ENCODE measurements at places on chromosomes 3 and 15.

GRCh38 chr15:87528873-87529272 lies 727.7 kb downstream of the NTRK3 start:
- no peak for DNase-seq

DNA sequence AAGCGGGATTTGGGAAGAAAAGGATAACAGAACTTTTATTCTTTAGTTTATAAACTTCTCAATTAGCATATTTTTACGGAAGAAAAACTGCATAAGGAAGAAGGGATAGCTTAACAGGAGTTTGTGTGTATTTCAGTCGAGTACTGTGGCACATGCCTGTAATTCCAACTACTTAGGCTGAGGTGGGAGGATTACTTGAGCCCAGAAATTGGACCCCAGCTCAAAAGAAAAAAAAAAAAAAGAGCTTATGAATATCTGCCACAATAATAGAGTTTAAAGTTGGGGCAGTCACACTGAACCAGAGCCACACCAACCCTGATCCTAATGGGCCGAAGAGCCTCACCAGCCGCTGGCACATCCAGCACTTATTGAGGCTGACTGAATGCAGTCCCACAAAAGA lies 31.1 kb downstream of the CHAC1 start:
- no peak for DNase-seq

- no peak for DNase-seq
Observed at GRCh38 chr15:99719096-99719541, 14.1 kb downstream of the LYSMD4 start.

DNA sequence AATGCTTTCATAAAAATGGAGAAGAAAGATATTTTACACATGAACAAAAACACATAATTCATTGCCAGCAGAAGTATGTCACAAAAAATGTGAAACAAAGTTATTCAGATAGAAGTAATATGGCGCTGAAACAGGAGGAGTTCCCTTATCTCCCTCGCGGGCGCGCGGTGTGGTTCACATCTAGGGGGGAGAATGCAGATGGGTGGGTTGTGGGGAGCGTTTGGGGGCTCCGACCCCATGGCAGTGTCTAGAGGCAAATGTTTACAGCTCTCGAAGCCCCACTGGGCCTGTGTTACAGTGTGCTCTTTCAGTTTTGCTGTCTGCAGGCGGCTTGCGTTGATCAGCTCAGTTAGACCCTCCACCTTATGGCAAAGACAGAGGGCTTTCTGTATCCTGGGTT lies 297.5 kb downstream of the CGGBP1 start:
- DNase-seq, result no peak

DNA sequence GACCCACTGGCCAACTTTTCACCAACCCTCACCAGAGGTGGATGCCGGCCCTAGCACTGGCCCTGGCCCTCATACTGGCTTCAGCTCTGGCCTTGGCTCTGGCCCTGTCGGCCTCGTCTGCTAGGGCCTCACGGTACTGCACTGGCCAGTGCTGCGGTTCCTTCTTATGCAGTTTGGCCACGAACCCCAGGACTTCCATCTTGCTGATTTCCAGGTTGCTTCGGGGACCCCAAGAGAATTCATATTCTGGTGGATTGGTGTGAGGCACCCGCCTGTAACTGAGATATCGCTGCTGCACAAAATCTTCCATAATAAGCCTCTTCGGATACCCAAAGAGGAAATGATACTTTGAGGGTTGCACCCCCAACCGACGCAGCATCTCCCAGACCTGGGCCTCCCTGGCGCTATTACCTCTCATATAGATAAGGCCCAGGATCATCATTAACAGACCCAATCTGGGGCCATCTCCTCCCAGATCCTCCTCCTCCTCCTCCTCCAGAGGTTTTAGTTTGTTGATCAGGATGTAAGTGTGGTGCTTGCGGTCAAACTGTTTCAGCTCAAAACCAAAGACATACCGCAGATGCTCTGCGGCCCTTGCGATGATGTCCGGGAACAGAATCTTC lies 883 bp downstream of the MAGEF1 start:
- peak; percentile 33 for DNase-seq

GRCh38 chr3:45020534-45020933 lies 5.6 kb upstream of the CLEC3B start:
- no peak for DNase-seq

DNA sequence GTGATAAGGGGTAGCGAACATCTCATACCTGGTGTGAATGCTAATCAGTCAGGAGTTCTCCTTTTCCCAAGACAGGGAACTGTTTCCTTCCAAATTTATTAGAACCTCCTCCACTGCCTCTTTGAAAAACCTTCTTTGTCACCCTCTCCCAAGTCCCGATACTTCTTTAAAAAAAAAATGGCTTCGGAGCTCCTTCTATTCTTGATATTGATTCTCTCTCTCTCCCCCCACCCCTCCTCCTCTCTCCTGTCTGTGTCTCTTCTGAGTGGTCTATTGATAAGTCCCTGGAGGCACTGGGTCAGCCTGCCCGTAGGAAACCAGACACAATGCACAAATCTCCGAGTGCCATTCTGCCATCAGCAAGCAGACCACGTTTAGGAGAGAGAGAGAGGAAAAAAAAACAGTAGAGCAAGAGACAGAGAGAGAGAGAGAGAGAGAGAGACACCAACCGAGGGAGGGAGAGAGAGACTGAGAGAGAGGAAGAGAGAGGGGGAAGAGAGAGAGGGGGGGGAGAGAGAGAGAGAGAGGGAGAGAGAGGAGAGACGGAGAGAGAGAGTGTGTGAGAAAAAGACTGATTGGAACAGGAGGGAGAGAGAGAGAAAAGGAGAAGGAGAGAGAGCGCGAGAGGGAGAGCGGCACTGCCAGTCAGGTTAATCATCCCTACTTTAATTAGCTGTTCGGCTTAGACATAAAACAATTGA lies 160.9 kb downstream of the TIGIT start:
- DNase-seq, result no peak

DNA sequence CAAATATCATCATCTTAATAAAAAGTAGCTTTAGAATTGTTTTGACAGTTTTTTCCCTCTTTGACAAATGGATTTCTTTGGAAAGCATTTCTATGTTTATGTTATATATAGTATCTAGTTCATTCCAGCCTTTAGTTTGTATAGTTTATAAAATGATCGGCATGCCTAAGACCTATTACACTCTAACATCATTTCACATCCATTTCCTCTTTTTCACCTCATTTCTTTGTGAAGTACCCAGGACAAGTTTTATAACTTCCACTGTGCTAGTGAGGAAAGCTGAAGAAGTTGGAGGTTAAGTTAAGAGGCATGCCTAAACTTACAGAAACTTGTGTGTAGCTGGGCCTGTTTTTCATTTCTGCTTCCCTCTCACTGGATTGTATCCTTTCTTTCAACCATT lies 178.4 kb downstream of the TP63 start:
- no peak for DNase-seq

GRCh38 chr3:185292238-185292637 lies 38.4 kb upstream of the EHHADH start:
- no peak for DNase-seq

DNA sequence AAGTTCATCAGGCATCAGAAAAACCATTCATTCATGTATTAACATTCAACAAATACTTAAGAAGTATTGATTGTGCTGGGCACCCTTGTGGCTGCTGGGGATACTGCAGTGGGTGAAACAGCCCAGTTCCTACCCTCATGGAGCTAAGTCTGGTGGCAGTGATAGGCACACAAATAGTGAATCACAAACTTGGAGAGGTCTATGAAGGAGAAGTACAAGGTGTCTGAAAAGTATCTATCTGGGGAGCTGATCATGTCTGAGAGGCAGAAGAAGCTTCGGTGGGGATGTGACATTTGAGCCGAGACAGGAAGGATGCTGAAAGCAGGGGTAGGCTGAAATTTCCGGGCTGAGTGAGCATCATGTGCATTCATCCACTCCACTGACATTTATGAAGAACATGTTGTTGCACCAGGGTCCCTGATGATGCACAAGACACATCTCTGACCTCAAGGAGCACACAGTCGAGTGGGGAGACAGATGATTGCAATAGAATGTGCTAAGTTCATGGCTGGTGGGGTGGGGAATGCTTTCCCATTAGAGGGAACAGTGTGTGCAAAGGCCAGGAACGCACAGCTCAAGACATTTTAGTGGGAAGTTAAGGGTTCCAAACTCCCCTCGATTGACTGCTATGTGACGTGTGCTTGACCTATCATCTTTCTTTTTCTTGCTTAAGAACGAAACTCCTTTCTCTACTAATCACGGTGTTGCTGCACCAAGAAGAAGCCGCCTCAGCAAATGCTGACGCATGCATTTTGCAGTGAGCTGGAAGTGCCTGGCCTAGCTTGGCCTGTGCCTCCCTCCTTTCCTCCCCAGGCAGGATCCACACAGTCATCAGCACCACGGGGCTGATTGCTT lies 309.1 kb upstream of the ICE2 start:
- DNase-seq, result no peak
